ENCODE measurements at places on chromosomes 2 and 18.

GRCh38 chr2:235810252-235810651 is 316.4 kb downstream of the AGAP1 start:
- DNase-seq, result no peak

GRCh38 chr2:197208841-197209240 is 101.7 kb downstream of the ANKRD44 start:
- DNase-seq, result no peak

DNA sequence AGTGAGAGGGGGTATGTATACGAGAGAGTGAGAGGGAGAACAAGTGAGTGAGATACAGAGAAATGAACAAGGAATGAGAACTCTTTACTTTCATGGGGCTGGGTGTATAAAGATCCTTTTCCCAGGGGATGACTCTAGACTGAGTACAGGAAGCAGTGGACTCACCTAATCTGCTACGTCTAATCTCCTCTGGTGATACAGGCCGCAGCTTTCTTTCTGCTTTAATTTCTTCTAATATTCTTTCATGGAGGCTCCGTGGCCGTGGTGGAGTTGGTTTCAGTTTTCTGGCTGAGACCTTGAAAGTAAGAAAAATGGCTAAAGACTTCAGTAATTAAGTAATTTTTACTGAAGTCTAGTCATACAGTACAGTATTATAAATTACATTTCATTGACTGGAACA is 85.2 kb downstream of the PRELID3A start:
- DNase-seq, result no peak

DNA sequence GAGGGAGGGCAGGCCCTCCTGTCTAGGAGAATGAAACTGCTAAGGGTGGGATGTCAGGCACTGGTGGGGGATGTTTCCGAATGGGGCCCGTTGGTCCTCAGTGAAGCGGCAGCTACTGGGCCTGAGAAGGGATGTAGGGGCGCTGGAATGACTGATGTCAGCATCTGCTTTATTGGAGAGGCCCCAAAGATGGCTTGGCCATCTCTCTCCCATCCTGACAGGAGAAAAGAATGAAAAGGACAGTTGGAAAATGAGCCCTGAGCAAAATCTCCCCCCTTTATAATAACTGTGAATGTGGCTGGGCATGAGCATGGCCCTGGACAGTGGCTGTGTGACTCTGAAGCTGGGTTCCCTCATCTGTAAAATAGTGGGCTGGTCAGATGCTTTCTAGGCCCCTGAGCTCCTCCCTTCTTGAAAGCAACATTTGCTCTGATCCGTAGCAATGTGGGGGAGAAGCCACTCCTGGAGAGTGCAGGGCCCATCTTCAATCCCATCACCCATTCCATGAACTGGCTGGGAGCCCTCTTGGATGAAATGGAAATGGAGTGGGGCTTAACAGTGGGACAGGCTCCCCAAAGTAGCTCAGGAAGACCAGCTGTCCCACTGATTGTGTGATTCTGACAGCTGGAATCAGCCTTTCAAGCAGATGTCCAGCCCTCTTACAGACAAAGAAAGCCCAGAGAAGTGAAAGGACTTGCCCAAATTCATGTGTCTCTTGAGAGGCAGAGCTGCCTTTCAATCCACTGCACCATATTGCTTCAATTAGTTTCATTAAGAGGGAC is 232.7 kb upstream of the SMAD2 start:
- DNase-seq, result no peak

DNA sequence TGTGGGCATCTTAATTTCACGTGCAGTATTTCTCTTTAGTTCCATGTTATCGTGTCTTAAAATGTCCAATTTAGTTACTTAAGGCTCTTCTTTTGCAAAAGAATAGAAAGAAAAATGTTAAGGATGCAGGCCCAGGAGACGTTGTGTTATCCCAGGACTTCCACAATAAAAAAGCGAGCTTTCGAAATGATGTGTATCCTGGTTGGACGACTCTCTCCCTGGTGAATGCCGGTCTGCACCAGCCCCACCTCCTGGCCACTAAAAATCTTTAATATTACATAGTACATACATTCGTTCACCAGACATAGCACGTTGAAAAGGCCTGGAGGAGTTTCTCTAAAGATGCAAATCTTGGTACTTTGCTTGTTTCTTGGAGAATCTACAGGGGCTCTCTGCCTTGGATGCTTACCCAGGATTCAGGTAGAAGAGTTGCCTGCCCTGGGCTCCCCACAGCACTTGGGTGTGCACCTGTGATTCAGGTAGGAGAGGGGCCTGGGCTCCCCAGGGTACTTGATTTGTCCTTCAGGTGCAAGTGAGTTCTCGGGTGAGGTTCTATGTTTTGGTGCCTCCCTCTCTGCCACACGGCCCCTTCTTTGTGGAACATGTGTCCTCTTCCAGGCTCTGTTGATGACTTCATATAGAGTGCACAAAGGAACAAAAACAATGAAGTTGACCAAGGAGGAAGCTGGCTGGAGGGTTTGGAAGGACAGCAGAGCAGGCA is 26.6 kb downstream of the TWIST2 start:
- DNase-seq, result no peak

DNA sequence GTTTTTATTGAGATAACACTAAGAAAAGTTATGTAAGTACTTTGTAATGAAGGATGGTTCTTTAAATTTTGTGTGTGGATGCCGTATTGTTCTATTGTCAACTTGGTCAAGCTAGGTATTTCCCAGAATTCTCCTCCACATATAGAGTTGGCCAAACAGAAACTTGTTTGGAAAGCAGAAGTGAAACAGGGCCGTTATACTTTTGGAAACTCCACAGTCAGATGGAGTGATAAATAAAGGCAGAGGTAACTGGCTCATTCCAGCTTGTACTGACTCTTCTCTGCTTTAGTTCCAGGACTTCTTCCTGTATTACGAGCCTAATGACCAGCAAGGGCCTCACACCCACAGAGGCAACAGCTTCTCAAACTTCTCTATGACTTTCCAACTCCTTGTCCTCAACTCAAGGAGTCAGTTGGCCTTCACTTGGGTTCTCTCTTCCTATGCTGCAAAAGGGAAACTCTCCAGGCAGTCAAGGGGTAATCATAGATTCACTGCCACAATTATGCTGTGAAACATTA is 16.4 kb upstream of the STARD7 start:
- no peak for DNase-seq

DNA sequence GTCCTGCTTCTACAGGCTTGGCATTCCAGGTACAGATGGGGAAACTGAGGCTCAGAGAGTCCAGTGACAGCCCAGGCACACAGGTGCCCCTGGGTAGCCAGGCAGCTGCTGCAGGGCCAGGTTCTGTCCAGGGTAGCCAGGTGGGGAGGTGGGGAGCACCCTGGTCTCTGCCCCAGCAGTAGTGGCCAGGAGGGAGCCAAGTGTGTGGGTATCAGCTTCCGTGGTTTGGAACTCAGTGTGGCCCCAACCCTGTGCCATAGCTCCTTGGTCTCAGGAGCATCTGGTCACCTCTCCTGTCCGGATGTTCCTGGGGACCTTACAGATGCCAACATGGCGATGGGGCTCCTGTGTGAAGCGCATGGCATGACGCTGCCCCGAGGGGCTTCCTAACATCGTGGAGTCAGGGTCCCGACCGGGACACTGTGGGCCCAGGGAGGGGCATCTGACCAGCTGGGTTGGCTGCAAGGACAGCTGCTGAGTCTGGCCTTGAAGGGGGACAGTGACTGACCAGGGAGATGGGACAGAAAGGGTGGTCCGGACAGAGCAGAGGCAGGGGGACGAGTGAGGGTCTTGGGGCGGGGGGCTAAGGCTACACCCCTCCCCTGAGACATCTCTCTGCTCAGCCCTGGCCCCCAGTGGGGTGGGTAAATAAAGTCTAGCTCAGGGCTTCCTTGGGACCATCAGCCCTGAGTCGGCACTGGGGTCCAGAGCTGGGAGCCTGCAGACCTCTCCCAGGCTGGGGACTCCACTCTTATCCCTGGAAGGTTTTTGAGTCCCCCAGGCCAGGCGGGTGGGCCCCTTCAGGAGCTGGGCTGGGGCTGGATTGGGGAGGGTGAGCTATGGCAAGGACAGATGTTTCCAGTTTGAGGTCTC is 76.0 kb upstream of the SMAD7 start:
- DNase-seq, result no peak

DNA sequence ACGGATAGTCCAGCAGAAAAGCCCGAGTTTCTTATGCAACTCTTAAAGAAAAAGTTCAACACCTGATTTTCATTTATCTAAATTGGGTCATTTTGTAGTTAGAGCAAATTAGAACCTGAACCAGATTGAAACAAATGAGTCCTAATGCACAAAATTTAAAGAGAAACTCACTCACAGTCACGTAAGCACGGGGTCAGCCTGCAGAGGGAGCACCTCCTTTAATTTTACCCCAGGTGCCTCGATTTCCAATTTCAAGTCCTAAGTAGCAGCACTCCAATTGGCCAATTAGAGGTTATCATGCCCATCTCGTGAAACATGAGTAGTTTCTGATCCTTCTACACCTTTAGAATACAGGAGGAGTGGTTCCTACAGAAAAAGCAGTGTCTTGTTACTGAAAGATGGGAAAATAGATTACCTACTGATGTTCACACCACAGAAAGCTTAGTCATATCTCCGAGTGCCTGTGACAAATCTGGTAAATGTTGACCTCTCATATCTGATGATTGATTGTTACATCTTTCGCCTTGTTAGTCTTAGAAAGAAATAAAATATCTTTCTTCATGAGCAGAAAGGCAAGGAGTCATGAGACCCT is 1929.8 kb upstream of the LRRTM1 start:
- no peak for DNase-seq

GRCh38 chr2:223221139-223221835 is 169.3 kb downstream of the KCNE4 start:
- DNase-seq, result no peak

GRCh38 chr2:152420936-152421335 is 86.0 kb downstream of the FMNL2 start:
- no peak for DNase-seq

GRCh38 chr2:7048762-7049294 is 131.6 kb downstream of the RNF144A start:
- no peak for DNase-seq

- DNase-seq, result no peak
Observed at GRCh38 chr2:47688561-47688960, 94.4 kb upstream of the MSH6 start.

DNA sequence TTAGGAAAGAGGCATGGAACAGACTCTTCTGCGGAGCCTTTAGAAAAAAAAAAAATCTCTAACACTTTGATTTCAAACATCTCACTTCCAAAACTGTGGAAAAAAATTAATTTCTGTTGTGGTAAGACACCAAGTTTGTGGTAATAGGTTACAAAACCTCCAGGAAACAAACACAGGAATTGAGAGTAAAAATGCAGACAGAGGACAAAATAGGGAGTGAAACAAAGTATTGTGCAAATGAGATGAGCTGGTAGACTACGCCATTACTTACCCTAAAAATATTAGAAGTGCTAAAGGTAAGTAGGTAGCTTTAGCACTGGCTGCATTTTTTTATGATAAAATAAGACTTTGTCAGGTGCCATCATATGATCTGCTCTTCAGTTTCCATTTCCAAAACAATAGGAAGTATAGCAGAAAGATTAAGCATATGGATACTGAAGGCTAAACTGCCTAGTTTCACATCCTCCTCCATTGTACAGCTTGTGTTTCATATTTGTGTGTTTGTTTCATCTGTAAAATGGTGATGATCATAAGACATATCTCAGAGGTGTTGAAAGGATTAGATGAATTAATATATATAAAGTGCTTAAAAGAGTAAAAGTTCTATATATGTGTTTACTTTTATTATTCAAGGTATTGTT is 309.2 kb downstream of the NR4A2 start:
- no peak for DNase-seq

DNA sequence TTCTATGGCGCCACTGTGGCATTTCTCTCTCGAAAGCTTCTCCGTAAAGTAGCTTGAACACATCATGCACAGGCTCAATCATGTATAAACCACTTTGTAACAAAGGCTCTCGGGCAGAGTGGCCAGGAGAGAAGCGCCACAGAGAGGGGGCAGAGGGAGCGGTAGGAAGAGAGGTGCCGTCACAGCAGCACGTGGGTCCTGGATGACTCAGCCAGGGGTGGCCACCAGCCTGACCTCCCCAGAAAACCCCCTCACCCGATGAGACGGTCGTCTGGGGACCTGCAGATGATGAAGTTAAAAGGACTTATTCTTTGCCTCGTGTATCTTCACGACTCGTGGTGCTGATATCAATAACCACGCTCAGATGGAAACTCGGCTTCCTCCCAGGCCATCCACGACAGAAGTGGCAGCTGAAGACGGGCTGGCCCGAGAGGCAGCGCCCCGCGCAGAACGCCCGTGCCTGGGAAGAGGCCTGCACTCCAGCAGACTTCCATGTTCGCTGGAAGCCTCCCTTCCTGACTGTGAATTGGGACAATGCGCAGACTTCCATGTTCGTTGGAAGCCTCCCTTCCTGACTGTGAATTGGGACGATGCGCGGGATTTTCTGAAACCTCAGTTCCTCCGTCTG is 46.4 kb upstream of the MTCL1 start:
- DNase-seq, result no peak

DNA sequence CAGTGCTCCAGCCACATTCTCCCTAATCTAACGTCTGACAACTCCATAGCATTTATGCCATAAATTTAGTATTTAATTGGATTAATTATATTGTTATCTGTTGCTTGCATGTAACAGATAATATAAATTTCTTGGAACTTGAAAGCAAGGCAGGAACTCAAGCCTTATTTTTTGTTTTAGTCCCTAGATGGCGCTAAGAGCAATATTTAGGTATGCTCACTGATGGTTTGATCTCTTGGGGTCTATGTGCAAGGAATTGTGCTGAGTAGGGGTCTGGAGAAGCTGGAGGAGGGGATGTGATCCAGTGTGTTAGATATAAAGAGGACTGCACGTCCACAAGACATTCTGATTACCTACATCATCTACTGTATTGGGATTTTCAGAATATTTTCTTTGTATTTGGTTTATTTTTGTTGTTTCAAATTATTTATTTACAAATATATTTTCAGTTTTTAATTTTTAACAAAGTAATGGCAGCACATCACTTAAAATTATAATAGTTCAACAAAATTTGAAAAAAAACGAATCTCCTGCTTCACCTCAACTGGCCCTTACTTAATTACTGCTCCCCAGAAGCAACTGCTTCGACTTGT is 32.8 kb downstream of the KATNAL2 start:
- no peak for DNase-seq

GRCh38 chr2:48572816-48573215 is 42.9 kb downstream of the STON1 start:
- DNase-seq, result no peak

GRCh38 chr2:23499439-23499838 is 114.5 kb downstream of the KLHL29 start:
- DNase-seq, result no peak

DNA sequence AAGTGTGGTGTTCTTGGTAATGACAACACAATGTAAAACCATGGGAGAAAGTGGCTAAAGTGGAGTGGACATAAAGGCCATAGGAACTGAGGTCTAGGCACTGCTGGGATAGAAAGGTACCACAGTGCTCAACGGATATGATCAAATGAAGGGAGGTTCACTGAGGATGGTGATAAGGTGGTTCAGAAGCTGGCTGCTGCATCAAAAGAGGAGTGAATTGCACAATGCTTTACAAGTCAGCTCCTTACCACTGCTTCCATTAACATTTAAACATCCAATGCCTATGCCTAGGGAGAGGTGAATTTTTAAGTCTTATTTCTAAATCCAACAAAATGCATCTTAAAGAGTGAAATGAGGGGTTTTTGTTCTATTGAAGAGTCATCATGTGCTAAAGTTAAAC is 100.1 kb upstream of the ITGB6 start:
- no peak for DNase-seq

GRCh38 chr2:32946314-32947075 is at the start of gene LTBP1:
TSS of gene LTBP1 (plus strand) at chr2:32946953. CDS start at chr2:32947325, 372 bp downstream.
- DNase-seq, result peak; percentile 82

Measured in 8988T (cell line).